Caki2 (cell line): ENCODE measurements at places on chromosomes 11 and 22. TPM values are rescaled to one million over a fixed set of nuclear protein-coding genes. Genes with fewer than 3 reads are reported as not detected.

DNA sequence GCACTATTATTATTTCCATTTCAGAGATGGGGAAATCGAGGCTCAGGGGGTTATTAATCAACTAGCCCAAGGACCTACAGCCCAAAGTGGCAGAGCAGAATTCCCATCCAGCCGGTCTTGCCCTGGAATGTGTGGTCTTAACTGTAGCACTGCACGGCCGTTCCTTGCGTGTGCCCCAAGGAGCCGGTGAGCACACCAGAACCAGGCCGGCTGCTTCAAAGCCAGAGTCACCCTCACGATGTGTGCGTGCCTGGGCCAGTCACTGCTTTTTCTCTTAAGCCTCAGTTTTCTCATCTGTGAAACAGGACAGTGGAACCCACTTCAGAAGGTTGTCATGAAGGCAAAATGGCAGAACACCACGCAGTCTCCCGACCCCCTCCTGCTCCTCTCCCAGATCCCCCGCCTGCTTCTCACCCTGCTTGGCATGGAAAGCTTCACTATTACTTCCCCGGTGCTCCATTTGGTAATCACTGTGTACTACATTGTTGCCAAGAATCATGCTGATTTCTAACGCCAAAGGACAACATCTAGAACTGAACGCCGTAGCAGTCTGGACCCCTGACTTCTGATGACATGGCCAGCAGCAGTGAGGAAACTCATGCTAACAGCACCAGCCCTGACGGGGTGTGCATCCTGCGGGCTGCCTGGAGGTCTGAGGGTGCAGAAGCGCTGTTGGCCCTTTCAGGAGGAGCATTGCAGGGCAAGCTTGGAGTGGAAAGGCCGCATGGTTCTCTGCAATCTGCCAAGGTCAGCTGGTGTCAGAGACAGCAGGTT lies 106.8 kb upstream of the B3GAT1 start:
- DNase-seq = no peak

DNA sequence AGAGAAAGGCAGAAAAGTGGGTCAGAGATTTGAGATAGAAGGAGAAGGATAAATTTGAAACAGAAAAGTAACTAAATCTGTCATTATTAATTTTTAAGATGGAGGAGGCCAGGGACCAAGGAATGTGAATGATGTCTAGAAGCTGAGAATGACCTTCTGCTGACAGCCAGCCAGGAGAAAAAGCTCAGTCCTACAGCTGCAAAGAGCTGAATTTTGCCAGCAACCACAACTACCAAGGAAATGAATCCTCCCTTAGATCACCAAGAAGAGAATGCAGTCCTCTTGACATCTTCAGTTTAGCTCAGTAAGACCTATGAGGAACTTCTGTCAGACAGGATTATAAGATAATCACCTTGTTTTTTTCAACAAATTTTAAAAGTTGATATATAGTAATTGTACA lies 538.2 kb downstream of the LRRC4C start:
- no peak for DNase-seq

GRCh38 chr11:1370186-1371025 lies 19.3 kb upstream of the BRSK2 start:
- no peak for DNase-seq

The SOX10 gene
- not detected in 2 replicates for total RNA-seq

DNA sequence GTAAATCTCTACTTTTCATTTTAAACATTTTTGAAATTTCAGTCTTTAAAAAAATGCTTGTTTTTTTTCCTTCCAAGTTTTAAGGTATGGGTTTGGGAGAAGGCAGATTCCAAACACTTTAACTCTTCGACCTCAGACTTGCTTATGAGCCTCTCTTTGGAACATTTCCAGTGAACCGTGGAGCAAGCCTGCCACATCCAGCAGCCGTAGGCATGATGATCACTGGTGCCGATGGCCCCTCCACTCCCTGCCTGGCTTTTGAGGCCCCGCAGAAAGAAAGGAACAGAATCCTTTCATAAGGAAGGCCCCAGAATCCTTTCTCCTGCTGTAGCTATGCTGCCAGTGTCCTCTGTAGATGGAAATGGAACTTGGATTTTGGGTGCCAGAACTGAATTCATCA lies 50.7 kb downstream of the BMAL1 start:
- no peak for DNase-seq

The FXYD2 gene
- total RNA-seq = 427 and 456 TPM in 2 replicates
